ENCODE measurements at places on chromosomes 16 and 17.

DNA sequence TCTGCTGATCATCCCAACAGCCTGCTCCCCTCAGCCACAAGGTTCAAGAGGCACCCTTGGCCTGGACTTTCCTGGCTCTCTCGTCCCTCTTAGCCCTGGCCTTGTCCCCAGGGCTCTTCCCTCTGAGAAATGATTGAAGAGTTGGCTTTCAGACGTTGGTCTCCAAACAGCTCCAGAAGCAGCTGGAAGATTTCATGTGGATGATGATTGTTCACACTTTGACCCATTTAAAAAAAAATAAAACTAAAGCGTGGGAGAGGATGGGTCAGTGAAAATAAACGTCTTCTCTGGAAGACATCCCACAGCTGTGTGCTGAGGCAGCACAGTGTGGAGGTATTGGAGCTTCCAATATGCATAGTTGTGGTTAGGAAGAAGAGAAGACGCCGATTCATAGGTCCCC lies 54.7 kb upstream of the CDH11 start:
- no peak for DNase-seq

DNA sequence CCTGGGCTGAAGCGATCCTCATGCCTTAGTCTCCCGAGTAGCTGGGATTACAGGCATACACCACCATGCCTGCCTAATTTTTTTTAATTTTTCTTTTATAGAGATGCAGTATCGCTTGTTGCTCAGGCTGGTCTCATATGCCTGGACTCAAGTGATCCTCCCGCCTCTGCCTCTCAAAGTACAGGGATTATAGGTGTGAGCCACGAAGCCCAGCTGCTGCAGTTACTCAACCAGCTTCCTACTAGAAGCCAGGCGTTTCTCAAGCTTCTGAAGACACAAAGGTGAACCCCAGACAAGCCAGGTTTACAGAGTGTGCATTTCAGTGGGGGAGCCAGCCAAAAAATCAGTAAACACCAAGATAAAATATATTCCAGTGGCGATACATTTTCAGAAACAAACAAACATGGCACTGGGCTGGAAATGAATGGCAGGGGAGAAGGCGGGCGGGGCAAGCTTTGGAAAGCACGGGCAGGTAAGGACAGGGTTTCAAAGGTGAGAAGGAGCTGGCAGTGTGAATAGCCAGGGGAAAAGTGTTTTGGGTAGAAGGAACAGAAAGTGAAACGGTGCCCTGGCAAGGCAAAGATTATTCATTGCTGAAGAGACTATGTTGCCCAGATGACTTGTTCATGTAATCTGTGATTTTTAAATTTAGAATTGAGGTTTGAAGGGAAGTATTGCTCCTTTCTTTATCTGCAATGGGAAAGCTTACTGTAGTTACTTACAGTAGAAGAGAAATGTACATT lies 471.1 kb downstream of the WWOX start:
- DNase-seq: no peak

GRCh38 chr17:50770346-50770745 lies 3.0 kb upstream of the ANKRD40CL start:
- DNase-seq: peak; percentile 3

- DNase-seq: peak; percentile 34
Measured at GRCh38 chr16:3650631-3651265, 3.7 kb upstream of the DNASE1 start.

DNA sequence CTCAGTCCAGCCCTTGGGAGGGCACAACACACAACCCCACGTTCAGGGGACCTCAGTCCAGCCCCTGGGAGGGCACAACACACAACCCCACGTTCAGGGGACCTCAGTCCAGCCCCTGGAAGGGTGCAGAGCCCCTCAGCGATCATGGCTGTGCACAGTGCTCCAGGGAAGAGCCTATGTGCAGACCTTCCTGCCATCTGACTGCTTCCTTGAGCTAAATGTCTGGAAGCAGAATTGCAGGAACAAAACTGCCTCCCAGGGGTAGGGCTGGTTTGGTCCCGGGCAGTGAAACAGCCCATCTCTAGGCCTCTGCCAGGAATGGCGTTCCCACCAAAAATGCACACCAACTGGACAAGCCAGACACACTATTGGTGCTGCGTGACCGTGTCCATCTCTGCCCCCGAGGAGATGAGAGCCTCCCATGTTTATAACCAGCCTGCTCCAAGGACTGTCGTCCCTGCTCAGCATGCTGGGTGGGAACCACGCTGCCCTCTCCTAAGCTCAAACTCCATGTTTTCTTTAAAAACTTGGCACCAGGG lies 44.0 kb downstream of the ZNF276 start:
- DNase-seq: no peak

GRCh38 chr16:70476272-70477020 lies 22.1 kb downstream of the FCSK start:
- no peak for DNase-seq

- DNase-seq: no peak
Measured at GRCh38 chr17:58763263-58763662, 7.6 kb downstream of the PPM1E start.

DNA sequence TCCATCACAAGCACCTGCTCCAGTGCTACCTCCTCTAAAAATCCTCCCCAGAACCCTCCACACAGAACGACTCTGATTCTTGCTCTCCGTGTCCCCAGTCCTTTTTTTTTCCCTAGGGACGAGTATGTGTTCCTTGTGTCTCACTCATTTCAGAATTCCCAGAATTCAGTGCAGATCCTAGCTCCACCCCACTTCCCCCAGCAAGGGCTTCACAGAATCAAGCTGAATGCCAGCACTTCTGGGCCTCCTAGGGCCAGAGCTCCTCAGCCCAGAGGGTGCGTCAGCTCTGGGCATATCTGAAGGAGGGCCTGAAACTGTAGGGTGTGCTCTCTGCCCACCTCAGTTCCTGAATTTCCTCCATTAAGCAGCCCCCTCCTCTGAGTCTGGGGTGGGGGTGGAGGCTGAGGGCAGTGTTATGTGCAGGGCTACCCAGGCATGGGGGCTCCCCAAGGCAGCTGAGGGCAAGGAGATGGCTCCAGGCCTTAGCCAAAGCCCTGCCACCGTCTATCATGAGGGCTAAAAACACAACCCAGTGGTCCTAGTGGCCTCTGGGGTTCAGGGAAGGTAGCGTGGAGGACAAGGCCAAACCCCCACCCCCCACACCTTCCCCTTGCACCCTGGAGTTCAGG lies 6.5 kb downstream of the UNC119 start:
- no peak for DNase-seq

DNA sequence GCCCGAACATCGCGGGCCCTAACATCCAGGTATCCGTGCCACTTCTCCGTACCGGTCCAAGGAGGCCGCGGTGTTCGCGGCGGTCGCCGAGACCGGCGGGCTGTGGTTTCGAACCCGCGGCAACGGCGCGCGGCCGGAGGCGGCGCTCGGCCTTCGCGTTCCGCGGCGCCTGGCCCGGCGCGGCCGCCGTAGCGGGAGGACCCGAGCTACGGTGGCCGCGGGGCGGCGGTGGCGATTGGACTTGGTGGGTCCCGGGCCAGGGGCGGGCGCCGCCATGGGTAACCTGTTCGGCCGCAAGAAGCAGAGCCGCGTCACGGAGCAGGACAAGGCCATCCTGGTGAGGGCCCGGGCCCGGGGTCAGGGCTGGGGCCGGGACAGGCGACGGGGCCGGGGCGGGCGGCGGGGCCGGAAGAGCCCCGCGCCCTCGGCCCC lies at the start of gene CHMP6:
CHMP6 (plus strand) TSS at position 197 of the 432 bp plus-strand sequence; CDS start at position 275, 78 bp downstream.
- DNase-seq: peak; percentile 85

GRCh38 chr16:681746-682427 lies 1.7 kb downstream of the STUB1 start:
- DNase-seq: no peak

Data from type B pancreatic cell (in vitro differentiated cells).